ENCODE measurements at places on chromosomes 1 and 21. TPM values are rescaled to one million over a fixed set of nuclear protein-coding genes. Genes with fewer than 3 reads are reported as not detected.

Gene PCAT6
- total RNA-seq: 11.2 TPM

- no peak for DNase-seq
Measured at GRCh38 chr1:91710261-91710660, 175.7 kb downstream of the TGFBR3 start.

DNA sequence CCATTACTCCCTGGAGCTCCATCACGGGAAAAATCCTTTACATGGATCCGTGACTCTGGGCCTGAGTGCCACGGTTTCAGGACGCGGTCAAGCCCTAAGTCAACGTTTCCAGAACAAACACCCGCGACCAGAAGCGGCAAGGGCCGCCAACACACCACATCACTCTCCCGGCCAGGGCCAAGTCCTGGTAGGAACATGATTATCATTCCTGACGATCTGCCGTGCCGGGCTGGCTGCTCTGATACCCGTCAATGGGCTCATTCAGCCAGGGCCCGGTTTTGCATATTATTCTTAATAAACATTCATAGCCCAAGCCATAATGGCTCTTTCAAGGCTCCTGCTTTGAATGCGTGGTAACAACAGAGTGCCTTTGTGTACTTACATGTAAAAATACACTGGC lies 44.6 kb upstream of the SIM2 start:
- no peak for DNase-seq

- no peak for DNase-seq
Measured at GRCh38 chr1:208641579-208642280, 397.5 kb upstream of the PLXNA2 start.

GRCh38 chr1:211738691-211739301 lies 63.4 kb upstream of the NEK2 start:
- no peak for DNase-seq

DNA sequence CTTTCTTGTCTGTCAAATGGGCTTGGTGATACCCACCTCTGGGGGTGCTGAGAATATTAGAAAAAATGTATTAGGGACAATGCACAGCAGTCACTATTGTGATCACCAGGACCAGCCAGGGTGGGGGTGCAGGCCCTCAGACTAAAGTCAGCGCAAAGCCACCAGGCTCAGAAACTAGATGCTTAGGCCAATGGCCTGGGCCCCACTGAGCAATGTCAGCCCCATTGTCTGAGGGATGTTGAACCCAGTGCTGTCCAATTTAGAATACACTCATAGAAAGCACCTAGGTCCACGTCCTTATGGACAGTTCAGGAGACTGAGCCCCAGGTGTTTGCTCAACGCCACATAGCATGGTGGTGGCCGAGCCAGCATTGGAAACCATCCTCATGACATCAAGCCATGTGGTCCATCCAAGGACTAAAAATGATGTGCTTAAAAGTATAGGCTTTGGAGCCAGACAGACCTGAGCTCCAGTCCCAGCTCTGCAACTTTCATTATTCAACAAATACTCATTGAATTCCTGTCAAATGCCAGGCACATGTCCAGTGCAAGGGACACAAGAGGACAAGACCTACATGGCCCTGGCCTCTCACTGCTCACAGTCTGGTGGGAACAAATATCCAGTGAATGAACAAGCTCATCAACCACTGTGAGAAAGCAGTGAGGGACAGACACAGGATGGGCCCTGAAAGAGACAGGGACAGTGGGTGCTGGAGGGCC lies 273.8 kb downstream of the MATN1 start:
- DNase-seq: no peak

DNA sequence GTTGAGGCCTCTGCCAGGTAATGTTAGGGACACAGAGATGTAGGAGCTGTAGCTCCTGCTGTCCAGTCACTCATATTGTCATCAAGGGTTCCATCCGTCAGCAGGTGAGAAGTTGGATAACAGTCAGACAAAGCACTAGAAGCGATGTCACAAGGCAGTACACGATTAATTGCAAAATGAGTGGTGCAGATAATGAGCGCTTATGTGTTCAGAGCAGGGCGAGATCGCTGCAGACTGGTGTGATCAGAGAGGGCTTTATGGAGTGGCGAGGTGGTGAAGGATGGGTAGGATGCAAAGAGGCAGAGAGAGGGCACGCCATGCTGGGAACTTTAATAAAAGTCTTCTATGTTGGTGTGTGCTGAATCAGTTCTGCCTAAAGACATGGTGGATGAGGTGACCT lies 8.8 kb downstream of the TMCC2 start:
- no peak for DNase-seq

GRCh38 chr1:236888903-236889302 lies 93.8 kb downstream of the MTR start:
- DNase-seq: no peak

Data from WTC11 (cell line).